ENCODE measurements at places on chromosomes 4 and X.

DNA sequence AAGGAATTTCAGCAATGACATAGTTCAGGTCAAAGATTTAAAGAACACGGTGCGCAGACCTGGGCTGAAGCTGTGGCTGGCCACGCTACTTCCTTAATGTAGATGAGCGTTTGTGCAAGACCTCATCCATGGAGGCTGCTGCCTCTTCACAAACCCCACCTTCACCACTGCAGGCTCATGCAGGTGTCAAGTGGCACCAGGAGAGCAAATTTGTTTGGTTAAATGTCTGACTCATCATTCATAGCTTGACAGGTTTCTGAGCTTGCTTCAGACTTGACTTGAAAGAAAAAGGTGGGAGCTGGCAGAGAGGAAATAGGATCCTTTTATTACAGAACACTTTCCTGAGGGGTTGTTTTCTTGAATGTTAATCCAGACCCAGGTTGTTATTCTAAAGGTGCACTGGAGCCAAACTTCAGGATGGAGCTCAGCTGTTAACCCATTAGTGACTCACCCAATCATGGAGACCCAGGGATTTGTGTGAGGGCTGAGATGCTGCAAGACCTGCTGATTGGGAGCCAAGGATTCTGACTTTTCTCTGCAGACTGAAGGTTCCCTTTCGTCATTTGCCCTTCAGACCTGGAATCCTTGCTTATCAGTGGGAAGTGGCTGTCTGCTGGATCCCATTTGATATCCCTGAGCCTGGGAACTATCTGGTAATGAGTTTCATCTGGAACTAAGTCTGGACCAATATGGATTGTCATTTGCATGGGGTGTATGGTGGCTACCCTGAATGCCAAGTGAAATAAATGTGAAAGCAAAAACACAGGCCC is 315.3 kb downstream of the PTTG2 start:
- no peak for DNase-seq

GRCh38 chr4:171588051-171588545 is 225.1 kb upstream of the GALNTL6 start:
- DNase-seq: no peak

GRCh38 chrX:133854290-133854689 is 131.1 kb downstream of the GPC3 start:
- no peak for DNase-seq

- no peak for DNase-seq
Observed at GRCh38 chrX:123189338-123189737, 5.3 kb downstream of the GRIA3 start.

GRCh38 chrX:9443327-9443726 is 21.5 kb upstream of the TBL1X start:
- DNase-seq: no peak

- no peak for DNase-seq
Observed at GRCh38 chr4:140212194-140212593, 58.2 kb upstream of the MAML3 start.

DNA sequence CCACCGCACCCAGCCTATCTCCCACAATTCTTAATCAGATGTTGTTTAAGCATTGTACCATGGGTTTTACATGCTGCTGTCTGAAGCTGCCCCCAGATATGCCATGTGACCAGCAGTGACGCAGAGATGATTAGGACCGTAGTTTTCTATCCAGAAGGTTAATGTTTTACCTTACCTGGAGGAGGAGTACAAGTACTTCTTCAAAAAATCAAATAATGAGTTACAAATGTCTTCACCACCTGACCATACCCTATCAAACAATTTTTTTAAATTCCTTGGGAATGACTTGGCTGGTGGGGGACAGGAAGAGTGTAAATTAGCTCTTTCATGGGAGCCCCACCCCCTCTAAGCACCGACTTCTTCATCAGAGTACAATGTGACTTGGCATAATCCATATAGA is 16.2 kb upstream of the SGMS2 start:
- no peak for DNase-seq

DNA sequence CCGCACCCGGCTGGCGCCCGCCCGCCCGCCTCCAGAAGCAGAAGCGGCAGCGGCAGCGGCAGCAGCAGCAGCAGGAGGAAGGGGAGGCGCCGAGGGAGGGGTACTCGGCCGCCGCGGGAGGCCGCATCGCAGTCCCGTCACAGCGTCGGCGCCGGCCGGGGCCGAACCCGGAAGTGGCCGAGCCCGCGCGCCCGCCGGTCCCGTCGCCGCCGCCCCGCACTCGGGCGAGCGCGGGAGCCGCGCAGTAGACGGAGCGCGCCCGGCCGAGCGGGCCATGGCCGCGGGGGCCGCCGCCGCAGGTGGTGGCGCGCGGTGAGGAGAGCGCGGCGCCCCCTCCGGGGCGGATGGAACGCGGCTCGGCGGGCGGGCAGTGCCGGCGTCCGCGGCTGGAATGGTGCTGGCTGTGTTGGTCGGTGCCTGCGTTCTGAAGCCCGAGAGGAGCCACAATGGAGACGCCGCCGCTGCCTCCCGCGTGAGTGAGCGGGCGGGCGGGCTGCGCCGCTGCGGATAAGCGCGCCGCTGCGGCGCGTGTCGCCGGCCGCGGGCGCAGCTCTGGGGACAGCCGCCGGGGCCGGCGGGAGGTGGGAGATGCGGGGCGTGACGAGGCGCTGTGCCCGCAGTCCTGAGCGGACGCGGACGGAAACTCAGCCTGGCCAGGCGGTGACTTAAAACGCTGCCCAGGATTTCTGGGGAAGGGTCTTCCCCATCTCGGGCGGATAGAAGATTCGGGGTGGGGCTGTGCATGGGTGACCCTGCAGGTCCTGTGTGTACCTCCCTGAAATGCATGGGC is at the start of gene KLHL2:
TSS of gene KLHL2 (plus strand) at position 131 of the 790 bp plus-strand sequence. CDS start at position 447, 316 bp downstream.
- DNase-seq: peak; percentile 35

Measured in activated CD4-positive, CD25-positive, alpha-beta regulatory T cell treated with anti-CD3 and anti-CD28 coated beads, Interleukin-2, amount 50 U/mL, for 16 hours (primary cell).